ENCODE measurements at places on chromosomes 2 and 18. TPM values are rescaled to one million over a fixed set of nuclear protein-coding genes. Genes with fewer than 3 reads are reported as not detected.

DNA sequence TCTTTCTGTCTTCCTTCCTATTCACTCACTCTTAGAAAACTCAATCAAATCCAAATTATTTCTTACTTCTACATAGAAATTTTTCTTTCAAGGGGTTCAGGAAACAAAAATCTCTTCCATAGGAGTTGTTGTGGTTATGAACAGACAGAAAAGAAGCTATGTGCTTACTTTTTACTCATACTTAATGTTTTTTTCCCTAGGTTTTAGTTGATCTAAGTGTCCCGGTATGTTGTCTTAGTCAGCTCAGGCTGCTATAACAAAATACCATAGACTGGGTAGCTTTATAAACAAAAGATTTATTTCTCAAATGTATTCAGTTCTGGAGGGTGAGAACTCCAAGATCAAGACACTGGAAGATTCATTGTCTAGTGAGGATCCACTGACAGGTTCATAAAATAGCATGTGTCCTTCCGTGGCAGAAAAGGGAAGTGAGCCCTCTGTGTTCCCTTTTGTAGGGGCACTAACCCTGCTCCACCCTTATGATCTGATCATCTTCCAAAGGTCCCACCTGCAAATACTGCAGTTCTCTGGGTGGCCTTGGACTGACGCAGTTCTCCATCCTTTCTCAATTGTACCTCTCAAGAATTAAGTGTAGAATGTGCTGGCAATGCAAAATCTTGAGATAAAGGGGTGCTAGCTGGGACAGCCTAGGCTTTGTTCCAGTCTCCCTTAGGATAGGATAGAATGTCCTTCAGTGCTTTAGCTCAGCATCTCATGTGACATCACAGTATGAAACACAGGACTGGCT lies 14.4 kb upstream of the VRK2 start:
- DNase-seq = no peak

ERICH2 gene
- total RNA-seq = 2.6 TPM

- DNase-seq = no peak
These were observed 16.0 kb downstream of the SATB2 start for GRCh38 chr2:199441759-199442158.

RTP5 gene
- total RNA-seq = not detected

DNA sequence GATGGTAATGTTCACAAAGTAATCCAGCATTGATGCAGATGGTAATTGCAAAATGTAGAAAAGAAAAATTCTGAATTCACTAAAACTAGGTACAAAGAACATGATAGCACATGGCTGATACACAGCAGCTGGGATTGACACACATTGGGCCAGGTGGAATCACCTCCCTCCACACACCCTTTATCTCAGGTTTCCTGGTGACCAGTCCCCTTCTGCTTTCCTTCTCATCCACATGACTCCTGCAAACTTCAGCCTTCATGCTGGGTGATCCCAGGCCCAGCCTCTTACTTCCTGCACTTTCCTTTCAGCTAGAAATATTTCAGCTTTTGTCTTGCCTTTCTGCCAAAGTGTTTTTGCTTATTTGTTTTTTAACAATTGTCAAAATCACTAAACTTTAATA lies 246.9 kb downstream of the LNPK start:
- no peak for DNase-seq

DNA sequence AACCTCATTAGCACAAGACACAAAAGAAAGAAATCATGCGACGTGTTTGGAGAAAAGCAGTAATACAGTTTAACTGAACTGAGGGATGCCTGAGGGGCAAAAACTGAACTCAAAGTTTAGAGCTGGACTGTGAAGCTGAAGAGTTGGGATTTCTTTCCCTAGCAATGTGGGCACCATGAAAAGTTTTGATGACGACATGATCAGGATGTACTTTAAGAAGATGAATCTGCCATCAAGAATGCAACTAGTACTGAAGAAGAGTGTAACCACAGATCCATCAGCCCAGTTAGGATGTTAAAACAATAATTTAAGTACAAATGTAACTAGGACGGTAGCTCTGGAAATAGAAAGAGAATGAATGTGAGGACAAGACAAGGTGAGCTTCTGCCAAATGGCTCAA lies 196.2 kb downstream of the VWC2L start:
- DNase-seq = no peak

ANXA4 gene
- total RNA-seq = 100 TPM

DNA sequence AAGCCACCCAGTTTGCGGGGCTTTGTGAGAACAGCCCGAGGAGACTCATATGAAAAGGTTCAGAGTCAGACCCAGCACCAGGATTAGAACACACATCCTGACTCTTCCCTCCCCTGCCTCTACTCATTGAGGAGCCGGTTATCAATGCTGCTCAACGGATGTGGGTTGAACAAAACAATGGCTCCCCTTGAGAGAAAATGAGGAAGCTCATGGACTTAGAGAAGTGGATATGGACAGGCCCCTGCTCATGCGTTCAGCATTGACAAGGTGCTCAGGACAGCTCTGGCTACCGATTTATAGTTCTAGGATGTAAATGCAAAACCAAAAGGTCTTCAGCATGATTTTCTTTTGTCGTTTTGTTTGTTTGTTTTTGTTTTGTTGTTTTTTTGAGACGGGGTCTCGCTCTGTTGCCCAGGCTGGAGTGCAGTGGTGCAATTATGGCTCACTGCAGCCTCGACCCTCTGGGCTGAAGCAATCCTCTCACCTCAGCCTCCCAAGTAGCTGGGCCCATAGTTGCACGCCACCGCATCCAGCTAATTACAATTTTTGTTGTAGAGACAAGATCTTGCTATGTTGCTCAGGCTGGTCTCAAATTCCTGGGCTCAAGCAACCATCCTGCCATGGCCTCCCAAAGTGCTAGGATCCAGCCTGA lies 32.0 kb upstream of the AGAP1 start:
- DNase-seq = no peak

DNA sequence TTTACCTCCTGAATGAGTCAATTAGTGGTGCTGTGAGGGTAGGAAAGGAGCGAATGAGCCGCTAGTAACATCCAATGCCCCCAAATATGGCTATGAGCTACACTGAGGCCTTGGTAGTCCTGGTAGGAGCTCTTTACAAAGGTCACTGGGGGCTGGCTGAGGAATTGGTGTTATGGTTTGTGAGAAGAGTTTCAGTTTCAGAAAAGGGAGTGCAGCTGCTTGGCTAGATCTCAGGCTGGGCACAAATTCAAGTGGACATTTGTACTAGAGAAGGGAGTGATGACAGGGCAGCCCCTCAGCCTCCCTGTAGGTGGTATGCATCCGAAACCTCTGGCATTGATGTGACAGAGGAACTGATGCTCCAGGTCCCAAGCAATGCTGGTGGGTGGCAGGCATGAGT lies 13.9 kb upstream of the PAIP2B start:
- no peak for DNase-seq

DNA sequence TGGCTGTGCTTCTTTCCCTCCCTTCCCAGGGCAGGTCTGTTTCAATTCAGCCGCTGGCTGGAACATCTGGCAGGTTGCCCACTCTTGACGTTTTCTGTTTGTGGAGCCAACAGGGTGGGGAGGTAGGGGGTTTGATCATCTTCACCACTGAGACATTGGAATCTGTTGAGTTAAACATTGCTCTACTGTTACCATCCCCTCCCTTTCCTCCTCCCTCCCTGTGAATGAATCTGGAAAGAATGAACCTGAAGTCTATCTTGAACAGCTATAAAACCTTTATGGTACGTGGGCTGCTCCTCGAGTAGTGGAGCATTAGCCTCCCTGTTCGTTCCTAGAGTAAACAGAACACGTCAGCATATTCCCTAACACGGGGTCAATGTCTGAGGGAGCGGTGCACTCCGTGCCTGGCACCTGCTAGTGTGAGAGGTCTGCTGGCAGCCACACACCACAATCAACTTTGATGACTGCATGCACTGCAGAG lies 249.9 kb upstream of the RBBP8 start:
- no peak for DNase-seq

GRCh38 chr2:119283873-119284331 lies 60.3 kb downstream of the STEAP3 start:
- DNase-seq = no peak

ZSWIM2 gene
- not detected for total RNA-seq

TEX44 gene
- total RNA-seq = not detected

SCG2 gene
- 82.1 TPM for total RNA-seq

DNA sequence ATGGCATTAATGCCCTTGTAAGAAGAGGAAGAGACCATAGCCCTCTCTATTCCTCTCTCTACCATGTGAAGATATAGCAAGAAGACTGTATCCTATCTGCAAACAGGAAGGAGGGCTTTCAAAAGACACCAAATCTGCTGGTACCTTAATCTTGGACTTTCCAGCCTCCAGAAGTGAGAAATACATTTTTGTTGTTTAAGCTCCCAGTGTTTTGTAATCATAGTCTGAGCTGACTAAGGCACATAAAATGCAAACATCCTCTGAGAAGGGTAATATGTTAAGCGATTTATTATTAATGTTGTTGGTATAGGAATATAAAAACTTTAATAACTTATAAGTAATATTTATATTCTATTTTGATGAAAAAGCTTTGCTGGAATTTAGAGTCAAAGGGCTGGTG lies 559.8 kb downstream of the SUCLG1 start:
- DNase-seq = no peak

DNA sequence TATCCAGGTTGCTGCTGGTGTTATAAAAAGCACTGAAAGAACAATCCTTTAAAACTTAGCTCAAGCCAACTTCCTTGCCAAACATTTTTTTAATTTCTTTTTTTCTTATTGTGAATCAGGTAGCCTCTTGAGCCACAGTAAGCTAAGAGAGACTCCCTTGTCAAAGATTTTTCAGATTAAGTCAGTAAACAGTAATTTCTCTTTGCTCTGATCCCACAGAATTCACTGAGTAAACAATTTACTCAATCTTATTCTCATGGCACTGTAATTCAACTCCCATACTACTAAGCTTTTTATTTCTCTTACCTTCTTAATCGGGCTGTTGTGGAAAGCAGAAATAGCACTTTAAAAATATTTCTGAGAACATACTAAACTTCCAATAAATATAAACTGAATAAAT lies 82.7 kb downstream of the C2orf74 start:
- no peak for DNase-seq

ANKRD30B gene
- total RNA-seq = not detected

DNA sequence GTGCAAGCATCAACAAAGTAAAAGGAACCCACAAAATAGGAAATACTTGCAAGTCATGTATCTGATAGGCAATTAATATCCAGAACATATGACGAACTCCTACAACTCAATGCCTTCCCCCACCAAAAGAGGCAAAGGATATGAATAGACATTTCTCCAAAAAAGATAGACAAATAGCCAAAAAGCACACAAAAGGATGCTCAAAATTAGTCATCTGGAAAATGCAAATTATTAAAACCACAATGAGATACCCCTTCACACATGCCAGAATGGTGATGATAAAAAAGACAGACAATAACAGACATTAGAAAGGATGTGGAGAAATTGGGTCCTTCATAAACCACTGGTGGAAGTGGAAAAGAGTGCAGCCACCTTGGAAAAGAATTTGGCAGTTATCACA lies 76.4 kb downstream of the RIF1 start:
- DNase-seq = no peak

DNA sequence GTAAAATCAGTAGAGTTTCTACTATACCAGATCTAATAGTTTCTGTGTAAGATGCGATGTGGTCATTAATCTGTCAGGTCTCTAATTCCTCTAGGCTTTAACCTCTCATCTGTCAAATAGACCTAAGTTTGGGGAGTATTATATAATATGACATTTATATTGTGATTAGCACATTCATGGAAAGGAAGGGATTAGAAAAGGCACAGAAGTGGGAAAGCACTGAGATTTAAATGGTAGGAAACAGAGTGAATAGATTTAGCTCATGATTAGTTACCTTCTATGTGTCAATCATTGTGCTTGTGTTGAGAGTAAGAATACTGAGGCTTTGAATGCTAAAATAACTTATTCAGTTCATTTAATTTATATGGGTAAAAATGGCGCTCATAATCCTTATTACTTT lies 118.0 kb downstream of the LRP1B start:
- DNase-seq = no peak

SEPTIN10 gene
- total RNA-seq = 90.9 TPM

DNA sequence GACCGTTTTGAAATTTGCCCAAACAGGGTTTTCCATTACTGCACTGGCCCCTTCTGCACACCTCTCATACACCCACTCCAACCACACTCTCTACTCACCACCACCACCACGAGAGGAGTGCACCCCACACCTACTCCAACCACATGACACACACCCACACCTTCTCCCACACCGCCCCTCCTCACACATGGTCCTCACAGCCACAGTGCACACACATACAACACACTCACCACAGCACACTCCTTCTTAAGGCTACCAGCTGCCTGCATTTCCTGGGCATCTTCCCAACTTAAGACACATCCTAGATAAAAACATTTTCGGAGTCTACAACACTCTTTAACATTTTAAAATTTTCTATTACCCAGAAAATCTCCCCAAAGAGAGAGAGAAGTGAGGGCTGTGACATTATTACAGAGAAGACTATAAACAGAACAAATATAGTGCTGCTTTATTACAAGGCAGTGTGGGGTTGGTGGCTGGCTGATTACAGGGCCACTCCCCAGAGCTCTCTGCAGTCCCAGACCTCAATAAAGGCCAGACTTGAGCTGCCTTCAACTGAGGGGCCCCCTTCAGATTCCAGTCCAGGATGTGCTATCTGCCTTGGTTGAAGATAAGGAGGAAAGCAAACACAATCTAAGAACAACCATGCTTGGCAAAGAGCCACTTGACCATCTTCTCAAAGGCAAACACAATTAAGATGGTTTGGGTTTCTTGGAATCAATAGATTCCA lies 36.1 kb downstream of the NHEJ1 start:
- DNase-seq = no peak

RAB11FIP5 gene
- 39.8 TPM for total RNA-seq

DNA sequence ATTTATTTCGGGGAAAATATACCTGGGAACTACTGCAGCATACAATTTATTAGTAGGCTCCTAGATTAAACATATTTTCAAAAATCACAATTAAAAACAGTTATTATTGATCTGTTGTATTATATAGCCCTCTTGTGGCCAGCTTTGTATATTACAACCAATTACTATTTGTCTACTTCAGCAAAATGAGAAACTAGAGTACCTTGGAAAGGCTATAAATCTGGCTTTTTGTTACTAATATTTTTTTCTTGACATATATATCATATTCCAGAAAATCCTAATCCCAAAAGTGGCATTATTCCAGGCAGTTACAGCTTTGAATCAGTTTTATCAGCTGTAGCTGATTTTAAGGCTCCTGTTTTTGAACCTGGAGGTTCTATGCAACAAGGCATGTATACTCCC lies 101.2 kb downstream of the UBR3 start:
- DNase-seq = no peak

GRCh38 chr2:119250718-119251290 lies 27.2 kb downstream of the STEAP3 start:
- DNase-seq = no peak

COL5A2 gene
- 1,927 TPM for total RNA-seq

GRCh38 chr2:182631299-182631698 lies 84.8 kb upstream of the DNAJC10 start:
- DNase-seq = no peak

TSPYL6 gene
- not detected for total RNA-seq

All from chondrocyte (in vitro differentiated cells).